Liver (tissue), 10 donors: ENCODE measurements at places on chromosomes 7 and 10.

DNA sequence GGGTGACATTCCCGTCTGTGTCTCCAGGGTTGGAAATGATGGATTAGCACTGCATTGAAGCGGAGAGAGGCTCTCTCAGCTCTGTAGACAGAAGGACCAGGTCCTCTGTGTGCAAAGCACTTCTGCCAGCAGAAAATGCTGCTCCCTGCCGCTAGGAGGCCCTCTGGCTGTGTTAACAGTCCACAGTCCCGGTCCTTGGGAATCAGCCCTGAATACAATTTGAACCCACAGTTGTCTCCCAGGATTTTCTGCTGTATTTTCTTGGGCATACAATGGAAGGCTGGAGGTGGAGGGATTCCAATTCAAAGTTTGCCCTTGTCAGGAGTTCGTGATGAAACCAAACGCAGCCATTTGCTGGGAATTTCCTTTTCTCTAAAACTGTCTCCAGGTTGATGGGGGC is 205.2 kb downstream of the GLRX3 start:
- DNase-seq = no peak

GRCh38 chr7:77881871-77882270 is 83.3 kb downstream of the PHTF2 start:
- DNase-seq = no peak

GRCh38 chr7:24965831-24966708 is 13.9 kb downstream of the OSBPL3 start:
- DNase-seq = no peak

DNA sequence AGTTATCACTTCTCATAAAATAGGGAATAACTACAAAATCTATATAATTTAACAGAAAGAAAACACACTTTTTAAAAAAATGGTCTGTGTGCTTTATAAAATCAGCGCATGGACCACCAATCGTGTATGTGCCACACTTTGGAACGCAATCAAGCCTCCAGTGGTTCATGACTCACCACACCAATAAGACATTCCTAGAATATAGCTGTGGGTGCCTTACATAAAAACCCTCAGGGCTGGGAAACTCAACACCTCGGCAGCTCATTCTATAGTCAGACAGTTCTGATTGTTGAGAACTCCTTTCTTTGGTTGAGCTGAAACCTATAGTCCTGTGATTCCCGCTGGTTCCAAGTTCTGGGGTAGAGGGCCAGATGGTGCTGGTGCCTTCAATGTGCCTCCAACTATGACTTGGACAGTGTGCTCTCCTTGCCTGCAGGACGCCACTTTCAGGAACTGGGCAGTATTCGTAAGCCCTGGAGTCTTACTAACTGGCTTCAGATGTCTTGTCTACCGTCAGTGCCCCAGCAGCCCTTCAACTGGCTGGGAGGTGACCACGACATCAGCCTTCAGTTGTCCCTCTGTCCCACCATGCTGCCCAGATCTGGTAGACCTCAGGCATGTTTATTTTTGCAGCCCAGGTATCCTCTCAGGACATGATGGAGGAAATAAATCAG is 135.7 kb upstream of the GDF10 start:
- DNase-seq = no peak

GRCh38 chr10:78196964-78197363 is 163.3 kb downstream of the RPS24 start:
- no peak for DNase-seq
